ENCODE measurements at places on chromosomes 11 and 22.

DNA sequence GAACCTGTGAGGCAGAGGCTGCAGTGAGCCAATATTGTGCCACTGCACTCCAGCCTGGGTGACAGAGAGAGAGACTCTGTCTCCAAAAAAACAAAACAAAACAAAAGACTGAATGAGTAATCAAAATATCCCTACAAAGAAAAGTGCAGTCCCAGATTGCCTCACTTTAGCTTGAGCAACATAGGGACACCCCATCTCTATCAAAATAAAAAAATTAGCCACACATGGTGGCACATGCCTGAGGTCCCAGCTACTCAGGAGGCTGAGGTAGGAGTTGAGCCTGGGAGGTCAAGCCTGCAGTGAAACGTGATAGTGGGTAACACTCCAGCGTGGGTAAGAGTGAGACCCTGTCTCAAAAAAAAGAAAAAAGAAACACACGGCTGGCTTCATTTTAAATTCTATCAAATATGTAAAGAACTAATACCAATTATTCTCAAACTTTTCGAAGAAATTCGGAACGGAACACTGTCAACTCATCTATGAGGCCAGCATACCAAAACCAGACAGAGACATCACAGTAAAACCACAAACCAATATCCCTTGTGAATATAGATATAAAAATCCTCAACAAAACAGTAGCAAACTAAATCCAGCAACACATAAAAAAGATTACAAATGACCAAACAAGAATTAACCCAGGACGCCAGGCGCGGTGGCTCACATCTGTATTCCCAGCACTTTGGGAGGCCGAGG, 12.9 kb downstream of the CHEK2 start:
- DNase-seq = no peak

- DNase-seq = peak; percentile 99
Measured at GRCh38 chr11:12827929-12828812, 153.9 kb downstream of the TEAD1 start.

DNA sequence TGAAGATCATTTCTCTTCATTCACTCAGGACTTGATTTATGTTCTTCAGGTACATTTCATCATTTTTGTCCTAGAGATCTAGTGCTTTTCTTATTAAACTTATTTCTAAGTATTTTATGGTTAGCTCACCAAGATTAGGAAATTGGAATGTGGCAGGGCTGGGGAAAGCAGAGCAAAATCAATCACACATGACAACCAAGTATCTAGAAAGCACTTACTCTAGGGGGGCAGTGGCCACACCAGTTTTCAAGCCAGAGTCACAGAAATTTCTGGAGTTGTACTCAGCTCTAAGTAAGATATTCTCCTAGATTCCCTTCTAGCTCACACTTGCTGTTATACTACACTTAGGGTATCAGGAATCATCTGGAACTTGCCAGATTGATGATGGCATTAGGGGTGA, 33.3 kb upstream of the MYEOV start:
- DNase-seq = no peak

DNA sequence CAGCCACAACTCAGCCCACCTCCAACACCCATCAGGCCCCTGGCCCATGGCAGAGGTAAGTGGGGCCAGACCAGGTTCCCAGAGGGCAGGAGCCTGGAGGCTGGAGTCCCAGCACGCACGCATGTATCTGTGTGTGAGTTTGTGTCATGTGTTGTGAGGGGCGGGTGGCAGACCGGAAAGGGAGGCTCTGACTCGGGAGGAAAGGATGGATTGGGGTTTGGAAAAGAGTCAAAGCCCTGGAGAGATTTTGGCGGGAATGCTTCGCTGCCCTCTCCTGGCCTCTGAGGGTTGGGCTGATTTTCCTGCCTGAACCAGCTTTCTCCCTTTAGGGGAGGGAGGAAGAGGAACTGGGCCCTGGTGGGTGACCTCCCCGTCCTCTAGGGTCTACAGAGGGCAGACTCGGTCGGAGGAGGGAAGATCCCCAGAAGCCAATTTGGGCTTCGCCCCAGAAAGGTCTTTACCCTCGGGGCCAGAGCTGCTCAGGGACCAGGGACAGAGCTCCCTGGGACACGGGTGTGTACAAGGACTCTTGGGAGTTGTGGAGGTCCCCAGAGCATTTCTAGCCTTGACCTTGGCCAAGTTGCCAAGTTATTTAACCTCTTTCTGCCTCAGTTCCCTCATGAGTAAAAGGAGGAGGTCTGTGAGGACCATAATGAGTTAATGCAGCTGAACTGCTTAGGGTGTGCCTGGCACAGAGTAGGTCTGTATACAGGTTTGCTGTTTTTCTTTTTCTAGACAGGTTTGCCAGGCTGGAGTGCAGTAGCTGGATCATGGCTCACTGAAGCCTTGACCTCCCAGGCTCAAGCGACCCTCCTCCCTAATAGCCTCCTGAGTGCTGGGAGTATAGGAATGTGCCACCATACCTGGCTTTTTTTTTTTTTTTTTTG, 6.9 kb downstream of the C11orf68 start:
- DNase-seq = peak; percentile 65

DNA sequence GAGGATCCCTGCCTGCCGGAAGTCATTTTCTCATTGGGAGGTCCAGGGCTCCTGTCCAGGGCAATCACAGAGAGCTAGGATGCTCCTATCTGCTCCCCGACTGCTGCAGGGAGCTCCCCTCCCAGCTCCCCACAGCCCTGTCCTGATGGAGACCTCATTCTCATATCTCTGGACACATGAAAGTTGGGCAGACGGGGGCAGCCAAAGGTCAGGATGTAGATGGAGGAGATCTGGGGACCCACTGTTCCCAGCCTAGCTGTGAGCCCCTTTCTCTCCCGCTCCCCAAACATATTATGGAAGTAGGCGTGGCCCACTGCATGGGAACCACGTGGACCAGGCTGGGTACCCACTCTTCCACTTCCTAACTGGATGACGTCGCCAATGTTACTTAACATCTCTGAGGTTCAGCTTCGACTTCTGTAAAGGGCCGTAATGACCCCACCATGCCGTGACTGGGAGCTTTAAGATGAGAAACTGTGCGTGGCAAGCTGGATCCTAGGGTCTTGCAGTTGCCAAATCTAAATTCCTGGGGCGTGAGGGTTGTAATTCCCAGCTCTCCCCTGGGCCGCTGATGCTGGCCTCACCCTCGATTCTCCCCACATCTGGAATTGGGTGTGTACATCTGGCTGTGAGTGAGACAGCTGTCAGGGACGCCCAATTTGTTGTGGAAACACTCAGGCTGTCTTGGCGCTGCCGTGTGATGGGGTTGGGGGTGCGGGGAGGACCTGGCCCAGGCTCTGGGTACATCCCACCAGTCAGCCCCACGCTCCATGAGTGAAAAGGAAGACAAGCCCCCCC, 1.8 kb downstream of the CDC42EP2 start:
- DNase-seq = no peak

- DNase-seq = no peak
Measured at GRCh38 chr11:33730716-33731115, 5.5 kb downstream of the CD59 start.

DNA sequence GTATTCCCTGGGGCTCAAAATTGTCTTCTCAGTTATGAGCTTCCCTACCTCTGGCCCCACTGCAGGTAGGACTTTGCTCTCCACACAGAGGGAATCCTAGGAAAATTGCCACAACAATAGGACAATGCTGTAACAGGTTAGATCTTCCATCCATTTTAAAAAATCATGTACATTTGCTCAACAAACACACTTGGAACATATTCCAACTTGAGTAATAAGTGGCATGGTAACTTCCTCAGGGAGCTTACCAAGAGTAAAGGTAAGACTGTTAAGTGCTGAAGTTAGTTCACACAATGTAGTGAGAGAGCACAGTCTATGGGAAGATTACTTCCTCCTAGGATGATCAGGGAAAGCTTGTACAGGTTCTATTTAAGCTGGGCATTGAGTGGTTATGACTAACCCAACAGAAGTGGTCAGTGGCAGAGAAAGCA, 78.9 kb upstream of the BIRC3 start:
- DNase-seq = no peak

DNA sequence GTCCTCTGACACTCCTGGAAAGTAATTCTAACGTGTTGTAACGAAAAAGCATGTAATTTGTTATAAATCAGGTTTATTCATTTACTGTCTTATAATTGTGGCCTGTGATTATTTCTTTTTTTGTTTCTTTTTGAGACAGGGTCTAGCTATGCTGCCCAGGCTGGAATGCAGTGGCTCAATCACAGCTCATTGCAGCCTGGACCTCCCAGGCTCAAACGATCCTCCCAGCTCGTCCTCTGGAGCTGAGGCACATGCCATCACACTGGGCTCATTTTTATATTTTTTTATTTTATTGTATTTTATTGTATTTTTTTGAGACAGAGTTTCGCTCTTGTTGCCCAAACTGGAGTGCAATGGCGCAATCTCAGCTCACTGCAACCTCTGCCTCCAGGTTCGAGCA, 15.9 kb downstream of the DENND5A start:
- no peak for DNase-seq

- no peak for DNase-seq
Measured at GRCh38 chr11:46075168-46075567, 46.1 kb downstream of the PHF21A start.

GRCh38 chr11:129610125-129610524, 205.5 kb upstream of the TMEM45B start:
- DNase-seq = no peak

GRCh38 chr11:123698546-123699127, 42.8 kb downstream of the ZNF202 start:
- DNase-seq = no peak

GRCh38 chr22:50436015-50436830, 38.6 kb downstream of the SBF1 start:
- DNase-seq = no peak

GRCh38 chr11:9859554-9860305, 195.9 kb downstream of the SWAP70 start:
- DNase-seq = peak; percentile 83

- DNase-seq = no peak
Measured at GRCh38 chr11:5923794-5924193, 18.3 kb upstream of the OR56A3 start.

- no peak for DNase-seq
Measured at GRCh38 chr11:2942872-2943710, 13.9 kb upstream of the PHLDA2 start.

DNA sequence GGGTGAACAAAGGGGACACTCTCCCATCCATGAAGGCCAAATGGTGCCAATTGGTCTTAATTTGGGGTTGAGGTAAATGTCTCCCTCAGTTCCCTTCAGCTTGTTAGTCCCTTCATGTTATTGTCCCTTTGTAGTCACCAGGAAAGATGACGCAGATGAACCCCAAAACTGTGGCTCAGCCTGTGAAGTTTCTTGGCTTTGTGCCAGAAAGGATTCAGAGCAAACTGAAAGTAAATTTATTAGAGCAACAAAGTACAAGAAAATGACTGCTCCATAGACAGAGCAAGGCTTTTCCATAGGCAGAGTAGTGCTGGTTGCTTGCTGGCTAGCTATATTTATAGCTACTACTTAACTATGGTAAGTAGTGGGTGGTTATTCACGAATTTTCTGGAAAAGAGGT, 16.7 kb downstream of the OR4C3 start:
- DNase-seq = no peak

- no peak for DNase-seq
Measured at GRCh38 chr11:127994736-127995135, 592.6 kb downstream of the ETS1 start.

- DNase-seq = no peak
Measured at GRCh38 chr11:72970557-72971118, 156.4 kb downstream of the ATG16L2 start.

DNA sequence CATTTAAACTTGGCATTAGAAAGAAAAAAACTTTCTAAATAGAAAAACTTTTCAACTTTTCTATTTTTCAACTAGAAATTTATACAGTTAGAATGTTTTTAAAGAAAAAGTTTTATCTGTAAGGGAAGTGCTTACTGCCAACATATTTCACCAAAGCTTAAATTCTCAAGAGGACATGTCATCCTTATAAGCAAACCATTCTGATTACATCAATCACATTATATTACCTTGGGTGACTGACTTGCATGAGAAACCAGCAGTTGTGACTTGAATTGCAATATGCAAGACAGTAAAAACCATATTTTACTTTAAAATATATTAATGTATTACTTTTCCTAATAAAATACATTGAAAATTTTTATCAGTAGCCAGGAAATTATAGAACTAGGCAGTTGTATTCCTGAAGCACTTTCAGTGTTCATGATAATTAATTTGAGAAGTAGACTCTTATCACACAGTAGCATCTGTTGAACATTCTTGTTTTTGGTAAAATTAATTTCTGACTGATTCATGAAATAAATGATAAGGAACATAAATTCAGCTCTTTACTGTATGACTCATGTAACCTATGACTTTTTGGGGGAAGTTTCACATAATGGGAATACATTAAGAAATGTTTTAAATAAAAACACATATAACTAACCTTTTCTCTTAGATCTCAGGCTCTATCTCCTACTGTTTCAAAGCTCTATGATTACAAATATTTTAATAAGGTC, 345.0 kb upstream of the CCDC179 start:
- no peak for DNase-seq

GRCh38 chr11:109972181-109972715, 120.9 kb upstream of the ZC3H12C start:
- no peak for DNase-seq

DNA sequence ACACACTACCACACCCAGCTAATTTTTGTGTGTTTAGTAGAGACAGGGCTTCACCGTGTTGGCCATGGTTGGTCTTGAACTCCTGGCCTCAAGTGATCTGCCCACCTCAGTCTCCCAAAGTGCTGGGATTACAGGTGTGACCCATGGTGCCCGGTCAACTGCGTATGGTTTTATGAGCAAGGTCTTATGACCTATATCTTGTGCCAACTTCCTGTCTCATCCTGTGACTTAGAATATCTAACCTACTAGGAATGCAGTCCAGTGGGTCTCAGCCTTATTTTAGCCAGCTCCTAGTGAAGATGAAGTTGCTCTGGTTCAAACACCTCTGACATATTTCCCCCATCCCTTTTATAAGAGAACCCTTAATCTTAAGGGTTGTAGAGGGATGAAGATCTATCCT, 66.1 kb upstream of the OR5AN1 start:
- no peak for DNase-seq

DNA sequence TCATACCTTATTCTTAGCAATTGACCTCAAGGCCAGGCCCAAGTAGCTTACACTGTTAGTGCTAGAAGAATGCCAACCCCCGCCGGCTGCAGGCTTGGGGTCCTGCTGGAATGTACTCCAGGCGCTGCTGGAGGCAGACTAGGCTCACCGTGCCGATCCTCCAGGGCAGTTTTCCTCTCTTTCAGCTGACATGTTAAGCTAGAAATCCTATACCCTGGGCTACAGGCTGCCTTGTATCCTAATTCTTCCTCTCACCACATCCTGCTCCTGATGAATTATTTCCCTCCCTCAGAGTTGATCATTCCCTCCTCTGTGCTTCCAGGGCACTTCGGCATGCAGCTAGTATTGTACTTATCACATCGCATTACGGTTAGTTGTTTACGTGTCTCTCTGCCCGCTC, 3.4 kb downstream of the SPTBN2 start:
- no peak for DNase-seq
